Stimulated activated CD4-positive, alpha-beta T cell treated with anti-CD3 and anti-CD28 coated beads, Interleukin-1b, Interleukin-23, amount 100 ng/mL, for 1 hour (primary cell): ENCODE measurements at places on chromosomes 2 and 18.

DNA sequence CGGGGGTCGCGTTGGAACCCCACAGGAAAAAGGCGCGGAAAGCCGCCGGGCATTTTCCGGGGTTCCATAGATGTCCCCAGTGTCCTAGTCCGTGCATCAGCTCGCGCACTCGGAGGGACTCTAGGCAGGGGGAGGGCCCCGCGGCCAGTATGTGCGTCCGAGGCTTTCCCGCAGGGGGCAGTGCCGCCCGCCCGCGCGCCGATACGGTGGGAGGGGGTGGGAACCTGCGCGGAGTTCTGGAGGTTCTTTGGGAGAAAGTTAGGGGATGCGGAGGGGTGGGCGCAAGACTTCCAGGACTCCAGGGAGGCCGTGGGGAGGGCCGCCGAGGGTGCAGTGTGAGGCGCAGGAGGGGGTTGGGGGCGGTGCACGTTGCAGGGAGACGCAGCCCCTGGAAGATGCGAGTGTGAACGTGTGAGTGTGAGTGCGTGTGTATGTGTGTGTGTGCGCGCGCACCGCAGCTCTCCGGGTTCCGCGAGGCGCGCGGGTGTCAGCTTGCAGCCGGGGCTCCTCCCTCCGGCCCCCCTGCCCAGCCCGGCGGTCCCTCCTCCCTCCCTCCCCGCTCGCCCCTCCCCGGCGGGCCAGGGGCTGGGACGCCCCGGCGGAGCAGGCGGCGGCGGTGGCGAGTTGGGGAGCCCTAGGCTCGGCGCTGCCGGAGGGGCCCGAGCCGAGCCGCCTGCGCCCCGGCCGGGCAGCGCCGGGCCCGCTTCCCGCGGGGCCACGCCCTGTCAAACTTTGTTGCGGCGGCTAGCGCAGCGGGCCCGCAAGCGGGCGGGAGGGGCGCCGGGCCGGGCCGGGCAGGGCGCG, at the start of gene TCF7L1:
TSS of gene TCF7L1 (plus strand) at position 559 of the 804 bp plus-strand sequence. CDS start 293 bp downstream, outside the sequence.
- no peak for DNase-seq

DNA sequence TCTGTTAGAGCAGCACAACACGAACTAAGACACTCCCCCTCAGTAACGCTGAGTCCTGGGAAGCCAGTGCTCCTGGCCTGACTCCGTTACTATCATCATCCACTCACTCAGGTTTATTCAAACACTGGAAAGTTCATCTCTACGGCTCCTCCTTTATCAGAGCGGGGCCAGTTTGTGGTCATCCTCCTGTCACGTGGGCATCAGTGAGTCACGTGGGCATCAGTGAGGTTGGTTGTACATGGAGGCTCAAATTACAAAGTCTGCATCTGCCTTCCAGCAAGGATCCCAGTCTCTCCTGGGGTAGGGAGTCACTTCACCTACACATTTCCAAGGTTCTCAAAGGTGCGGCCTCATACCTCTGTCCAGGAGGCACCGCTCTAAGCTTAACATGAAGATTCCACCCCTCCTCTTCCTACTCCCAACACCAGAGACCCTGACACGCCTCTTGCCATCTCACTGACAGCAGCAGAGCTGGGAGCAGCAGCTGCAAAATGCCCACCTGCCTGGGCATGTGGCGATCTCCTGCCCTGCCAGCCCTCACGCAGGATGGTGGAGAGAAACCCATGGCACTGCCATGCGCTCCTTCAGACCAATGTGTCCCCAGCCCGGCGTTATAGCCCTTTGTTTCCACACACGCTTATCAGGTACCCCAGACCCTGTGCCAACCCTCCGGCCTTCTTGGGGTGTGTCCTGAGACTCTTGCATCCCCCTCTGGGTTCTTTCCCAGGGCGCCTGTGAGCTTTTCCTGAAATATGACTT, 99.2 kb upstream of the PTPRM start:
- no peak for DNase-seq

DNA sequence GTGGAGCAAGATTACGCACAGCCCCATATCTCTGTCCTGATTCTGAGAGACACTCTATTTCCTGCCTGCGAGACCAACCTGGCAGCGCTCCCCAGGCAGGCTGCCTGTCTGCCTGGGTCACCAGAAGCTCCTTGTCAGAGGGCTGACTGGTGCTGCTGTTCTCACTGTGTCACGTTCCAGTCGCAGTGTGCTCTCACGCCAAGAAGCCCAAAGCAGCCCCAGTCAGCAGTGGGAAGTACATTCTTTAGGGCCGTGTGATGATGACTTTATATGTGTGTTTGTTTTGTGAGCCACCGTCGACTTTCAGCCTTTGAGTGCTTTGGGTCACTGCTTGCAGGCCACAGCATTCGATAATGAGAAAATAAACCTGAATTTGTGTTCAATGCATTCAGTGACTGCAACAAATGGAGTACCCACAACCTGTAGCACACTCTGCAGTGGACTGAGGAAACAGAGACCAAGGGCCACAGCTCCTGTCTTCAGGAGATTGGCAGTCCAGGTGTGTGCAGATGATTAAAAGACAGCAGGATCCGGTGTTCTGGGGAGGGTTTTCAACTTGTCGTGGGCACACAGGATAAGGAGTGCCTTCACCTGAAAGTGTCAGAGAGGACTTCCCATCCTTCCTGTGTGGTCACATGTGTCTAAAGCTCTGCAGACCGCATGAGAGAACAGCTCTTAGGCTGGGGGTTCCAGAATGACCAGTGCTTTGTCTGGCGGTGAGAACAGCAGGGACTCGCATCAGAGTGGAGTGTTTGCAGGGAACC, 4.8 kb downstream of the TNFRSF11A start:
- no peak for DNase-seq

GRCh38 chr2:202965810-202966460, 48.7 kb upstream of the NBEAL1 start:
- no peak for DNase-seq

- no peak for DNase-seq
These were observed 115.3 kb upstream of the LINC00305 start for GRCh38 chr18:64264171-64264570.

GRCh38 chr2:104889291-104889959, 35.5 kb downstream of the POU3F3 start:
- DNase-seq, result no peak

GRCh38 chr2:100730290-100730868, 89.6 kb upstream of the NPAS2 start:
- DNase-seq, result no peak

DNA sequence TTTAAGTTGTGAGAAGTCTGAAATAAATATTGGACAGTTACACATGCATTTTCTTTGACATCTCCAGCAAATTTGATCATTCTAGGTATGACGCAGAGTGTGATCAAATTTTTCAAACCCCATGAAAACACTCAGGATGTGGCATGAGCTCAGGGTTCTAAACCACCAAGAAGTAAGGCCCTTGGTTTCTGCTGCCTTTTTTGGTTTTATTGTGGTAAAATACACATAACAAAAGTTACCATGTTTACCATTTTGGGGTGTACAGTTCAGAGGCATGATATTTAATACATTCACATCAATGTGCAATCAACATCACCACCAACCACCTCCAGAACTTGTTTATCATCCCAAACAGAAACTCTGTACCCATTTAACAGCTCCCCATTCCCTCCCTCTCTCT, 64.3 kb upstream of the TTN start:
- DNase-seq, result no peak
